ENCODE measurements at places on chromosomes 11 and 22.

DNA sequence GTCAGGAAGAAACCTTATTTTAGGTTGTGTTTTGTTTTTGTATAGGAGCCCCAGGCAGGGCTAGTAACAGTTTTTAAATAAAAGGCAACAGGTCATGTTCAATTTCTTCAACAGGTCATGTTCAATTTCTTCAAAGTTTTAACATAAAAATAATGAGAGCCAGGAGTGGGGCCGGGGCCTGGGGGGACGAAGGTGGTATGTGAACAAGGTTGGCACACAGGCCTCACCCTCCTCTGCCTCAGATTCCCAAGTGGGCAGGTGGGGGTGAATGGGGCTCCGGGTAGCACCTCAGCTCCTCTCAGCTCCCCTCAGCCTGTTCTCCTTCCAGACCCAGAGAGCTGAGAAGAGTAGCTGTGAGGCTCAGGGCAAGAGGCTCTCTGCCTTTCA is 4.4 kb downstream of the DERL3 start:
- no peak for DNase-seq

GRCh38 chr11:132792341-132793140 is 739.8 kb downstream of the OPCML start:
- no peak for DNase-seq

GRCh38 chr11:44388828-44389657 is 79.1 kb upstream of the ALX4 start:
- DNase-seq: no peak

DNA sequence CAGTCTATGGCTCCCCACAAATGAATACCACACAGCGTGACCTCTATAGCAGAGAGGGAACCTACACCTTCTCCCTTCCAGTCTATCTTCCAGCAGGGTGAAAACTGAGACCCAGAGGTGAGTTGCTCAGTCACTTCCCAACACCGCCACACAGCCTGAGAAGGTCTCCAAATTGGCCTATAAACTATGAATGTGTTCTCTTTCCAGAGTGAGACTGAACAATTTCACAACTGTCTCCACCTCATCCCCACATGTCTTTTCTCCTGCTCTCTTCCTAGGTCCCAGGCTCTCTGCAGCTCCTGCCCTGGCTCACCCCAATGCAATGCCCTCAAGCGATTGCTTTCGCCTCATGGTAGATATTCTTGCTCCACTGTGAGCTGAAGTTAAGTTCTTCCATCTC is 14.0 kb downstream of the CLMP start:
- DNase-seq: no peak

DNA sequence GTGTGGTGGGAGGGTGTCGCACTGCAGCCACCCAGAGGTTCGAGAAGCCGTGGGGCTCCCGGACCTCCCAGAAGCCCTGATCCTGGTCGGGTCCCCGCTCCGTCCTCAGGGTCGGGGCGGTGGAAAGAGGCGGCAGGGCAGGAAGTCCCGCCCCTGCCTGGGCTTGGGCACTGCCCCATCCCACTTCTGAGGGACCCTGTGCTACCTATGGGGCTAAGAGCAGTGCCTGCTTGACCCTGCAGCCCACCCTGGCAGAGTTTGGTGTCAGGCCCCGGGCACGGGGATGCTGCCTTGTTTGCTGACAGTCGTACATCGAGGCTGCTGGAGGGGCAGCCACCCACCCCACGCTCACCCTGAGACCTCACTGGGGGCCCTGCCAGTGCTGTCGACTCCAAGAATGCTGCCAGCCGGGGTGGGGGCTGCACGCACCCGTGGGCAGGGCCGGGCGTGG is 19.4 kb downstream of the RNH1 start:
- no peak for DNase-seq

DNA sequence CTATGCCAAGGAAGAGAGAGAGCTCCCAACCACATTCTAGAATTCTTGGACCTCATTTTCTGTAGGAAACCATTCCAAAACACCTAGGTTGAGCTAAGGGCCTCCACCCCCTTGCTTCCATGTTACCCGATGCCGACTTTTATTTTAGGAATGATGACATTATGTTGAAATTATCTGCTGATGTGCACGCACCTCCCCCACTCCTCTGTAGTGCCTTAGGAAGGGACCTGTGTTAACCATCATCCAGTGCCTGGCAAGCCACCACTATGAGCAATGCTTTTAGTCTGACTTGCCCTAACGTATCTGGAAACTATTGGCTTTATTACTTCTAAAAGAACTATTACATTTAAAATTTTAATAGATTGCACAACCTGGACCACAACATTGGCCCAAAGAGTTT is 42.1 kb downstream of the NCAPD3 start:
- DNase-seq: no peak

DNA sequence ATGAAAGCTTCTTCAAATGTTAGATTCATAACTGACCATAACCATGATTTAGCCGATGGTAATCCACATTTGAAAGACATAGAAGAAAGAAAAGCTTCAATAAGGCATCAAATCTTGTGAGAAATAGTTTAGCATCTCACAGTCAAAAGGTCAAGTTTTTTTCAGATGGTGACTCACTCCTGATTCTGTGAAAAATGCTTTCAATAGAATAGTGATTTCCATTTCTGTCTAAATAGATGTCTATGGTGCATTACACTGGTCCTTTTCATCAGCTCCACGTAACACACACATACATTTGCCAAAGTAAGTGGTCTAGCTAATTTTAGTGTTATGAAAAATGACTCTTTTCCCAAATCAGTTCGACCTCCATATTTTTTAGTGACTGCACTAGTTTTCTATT is 139.2 kb downstream of the LRRC4C start:
- DNase-seq: no peak

- DNase-seq: peak; percentile 90
Observed at GRCh38 chr22:38868886-38869381, 3.1 kb downstream of the CBX6 start.

- no peak for DNase-seq
Observed at GRCh38 chr11:130247319-130247718, 67.4 kb downstream of the ZBTB44 start.

DNA sequence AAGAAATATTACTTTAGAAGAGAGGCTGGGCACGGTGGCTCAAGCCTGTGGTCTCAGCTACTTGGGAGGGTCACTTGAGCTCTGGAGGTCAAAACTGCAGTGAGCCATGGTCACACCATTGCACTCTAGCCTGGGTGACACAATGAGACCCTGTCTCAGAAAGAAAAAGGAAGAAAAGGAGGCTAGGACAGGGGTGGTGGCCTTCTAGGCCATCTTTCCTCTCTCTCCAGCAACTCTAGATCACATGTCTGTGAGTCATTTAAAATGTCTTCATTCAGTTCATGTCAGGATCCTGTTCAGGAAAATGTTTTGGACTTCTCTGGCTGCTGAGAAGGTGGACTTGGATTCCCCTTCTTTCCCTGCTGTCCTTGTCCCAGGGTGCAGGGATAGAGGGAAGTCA is 53.3 kb downstream of the PPFIA1 start:
- no peak for DNase-seq

DNA sequence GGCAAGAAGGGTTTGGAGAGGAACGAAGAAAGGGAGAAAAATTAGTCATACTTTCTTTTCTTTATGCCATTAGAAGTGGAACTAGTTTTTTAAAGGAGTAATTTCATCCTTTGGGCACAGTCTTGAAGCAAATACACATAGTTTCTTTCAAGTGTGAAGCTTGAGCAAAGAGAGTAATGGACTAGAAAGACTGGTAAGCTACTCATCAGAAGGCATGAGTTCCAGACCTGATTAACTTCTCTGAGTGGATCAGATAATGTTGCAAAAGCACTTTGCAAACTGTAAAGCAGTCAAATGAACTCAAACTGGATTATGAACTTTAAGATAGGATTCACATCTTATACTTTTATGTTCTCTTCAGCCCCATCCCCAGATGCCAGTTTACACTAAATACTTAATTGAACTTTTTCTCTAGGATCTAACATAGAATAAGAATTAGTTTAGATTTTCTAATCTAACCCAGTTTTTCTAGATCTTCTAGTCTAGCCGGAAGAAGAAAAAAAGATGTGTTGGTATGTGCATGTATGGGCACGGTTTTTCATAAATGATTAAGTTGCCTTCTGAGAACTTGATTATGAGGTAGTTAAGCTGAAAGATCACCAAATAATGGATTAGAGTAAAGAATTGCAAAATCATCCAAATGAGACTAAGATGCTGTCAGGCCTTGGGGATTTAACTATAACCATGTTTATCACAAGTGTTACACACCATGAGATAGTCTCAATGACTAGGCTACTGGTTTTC is 2.5 kb downstream of the DDIAS start:
- no peak for DNase-seq

GRCh38 chr22:22167791-22168189 is 76.8 kb upstream of the VPREB1 start:
- no peak for DNase-seq

DNA sequence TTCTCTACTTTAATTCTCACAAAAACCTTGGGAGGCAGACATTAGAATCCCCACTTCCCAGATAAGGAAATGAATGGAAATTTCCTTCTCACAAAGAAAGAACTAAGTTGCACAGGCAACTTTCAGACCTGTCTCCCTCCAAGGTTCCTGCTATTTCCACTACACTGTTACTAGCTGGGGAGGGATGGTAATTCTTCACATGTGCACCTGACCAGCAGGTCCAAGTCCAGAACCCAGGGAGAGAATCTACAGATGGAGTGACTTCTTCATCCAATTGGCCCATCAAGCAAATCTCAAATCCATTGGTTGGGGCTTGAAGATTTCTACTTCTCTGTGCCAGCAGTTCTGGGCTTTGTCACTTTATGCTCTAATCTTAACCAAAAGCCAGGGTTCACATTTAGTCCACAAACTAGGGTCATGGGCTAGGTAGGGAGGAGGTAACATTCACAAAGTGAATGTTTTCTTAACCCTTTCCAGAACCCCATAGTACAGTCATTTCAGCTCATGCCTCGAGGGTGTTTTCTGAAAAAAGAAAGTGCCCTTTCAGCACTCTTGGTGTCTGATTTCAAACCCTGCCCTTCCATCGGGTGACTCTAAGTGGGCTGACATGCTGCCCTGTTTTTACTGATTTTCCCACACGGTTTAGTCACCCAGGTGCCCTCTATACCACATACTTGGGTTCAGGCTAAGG is 2.7 kb downstream of the POU2AF1 start:
- no peak for DNase-seq

- DNase-seq: no peak
Observed at GRCh38 chr11:27350511-27350910, 12.5 kb downstream of the CCDC34 start.

- DNase-seq: no peak
Observed at GRCh38 chr11:88151709-88152265, 23.5 kb downstream of the RAB38 start.

GRCh38 chr11:123525097-123525496 is 95.0 kb downstream of the GRAMD1B start:
- DNase-seq: no peak

DNA sequence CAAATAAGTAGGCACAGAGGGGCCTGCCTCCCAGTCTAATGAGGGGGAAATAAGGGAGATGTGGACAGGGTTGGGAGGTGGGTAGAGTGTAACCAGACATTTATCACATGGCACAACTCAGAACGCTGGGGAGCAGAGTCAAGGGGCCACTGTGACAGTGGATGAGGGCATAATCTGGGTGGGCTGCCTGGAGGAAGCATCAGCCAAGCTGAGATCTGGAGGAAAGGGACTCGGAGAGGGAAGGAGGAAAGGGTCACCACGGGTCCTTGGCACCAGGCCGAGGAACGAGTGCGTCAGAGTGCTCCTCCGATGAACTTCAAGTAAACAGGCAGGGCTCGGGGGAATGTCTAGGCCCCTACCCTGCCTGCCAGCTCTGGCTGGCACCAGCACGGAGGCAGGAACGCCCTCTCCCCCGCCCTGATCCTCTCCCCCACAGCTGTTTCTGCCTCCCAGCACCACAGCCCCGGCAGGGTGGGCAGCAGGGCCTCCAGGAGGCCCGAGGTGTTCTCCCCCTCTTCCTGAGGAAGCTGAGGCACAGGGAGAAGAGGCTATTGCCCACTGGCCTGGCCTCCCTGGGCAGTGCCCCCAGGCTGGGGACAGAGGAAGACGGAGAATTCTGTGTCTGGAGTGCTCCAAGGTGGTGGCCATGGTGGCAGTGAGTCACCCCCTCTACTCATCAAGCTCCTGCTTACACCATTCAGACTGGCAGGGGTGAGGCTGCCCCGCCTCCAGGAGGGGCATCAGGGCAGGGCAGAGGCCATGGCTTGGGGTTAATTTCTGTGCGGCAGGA is 4.2 kb downstream of the ALDH3B1 start:
- DNase-seq: no peak

DNA sequence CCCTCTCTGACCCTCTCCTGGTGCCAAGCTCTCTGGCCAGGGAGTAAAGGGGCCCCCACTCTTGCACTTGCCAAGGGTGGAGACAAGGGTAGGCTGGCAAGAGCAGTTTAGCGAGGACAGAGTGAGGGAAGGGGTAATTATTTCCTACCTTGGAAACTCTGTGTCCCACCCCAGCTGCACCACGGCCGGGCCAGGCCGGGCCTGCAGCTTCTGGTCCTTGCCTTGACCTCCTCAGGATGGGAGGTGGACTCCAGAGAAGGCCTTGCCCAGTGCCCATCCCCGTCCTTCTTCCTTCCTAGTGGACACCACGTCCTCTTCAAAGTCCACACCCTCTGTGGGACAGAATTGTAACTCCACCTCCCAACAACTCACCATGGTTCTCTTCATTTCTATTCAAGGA is 18.4 kb upstream of the OSBPL5 start:
- DNase-seq: no peak

GRCh38 chr11:1011320-1011698 is 25.2 kb downstream of the MUC6 start:
- DNase-seq: no peak

- no peak for DNase-seq
Observed at GRCh38 chr11:113647856-113648255, 58.3 kb downstream of the TMPRSS5 start.

DNA sequence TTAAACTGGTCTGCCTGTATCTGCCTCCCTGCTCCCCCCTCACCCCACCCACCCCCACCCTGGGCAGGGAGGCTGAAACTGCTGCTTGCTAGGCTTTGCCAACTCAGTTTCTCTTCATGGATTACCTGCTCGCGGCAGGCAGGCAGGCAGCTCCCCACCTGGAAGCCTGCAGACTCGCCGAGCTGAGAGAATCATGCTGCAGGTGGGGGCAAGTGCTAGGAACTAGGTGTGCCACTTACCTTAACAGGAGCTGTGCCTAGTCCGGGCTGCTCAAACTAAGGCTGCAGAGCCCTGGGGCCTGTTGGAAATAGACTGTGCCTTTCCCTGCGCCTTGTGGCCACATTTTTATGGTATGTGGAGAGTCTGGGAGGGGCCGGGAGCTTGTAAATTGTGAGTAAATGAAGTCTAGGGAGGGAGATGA is 30.3 kb downstream of the MARK2 start:
- DNase-seq: no peak

DNA sequence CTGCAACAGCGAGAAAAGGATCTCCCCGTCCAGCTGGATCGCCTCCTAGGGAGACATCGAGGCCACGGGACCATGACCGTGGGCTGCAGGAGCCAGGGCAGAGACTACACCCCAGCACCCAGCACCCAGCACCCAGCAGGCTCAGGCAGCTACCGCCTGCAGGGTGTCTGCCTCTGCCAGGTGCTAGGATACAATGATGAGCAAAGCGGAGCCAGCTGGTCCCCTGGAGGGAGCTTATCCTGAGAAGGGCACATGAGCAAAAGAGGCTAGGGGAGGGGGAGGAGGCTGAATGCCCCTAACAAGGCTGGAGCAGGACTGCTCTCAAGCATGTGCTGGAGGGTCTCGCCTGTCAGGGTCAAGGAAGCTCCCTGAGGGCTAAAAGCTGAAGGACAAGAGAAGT is 4.8 kb upstream of the CASTOR1 start:
- no peak for DNase-seq

GRCh38 chr22:32880893-32881596 is 79.5 kb downstream of the TIMP3 start:
- peak; percentile 77 for DNase-seq

Measured in liver (tissue), 10 donors.